ENCODE measurements at places on chromosomes 7 and 10.

DNA sequence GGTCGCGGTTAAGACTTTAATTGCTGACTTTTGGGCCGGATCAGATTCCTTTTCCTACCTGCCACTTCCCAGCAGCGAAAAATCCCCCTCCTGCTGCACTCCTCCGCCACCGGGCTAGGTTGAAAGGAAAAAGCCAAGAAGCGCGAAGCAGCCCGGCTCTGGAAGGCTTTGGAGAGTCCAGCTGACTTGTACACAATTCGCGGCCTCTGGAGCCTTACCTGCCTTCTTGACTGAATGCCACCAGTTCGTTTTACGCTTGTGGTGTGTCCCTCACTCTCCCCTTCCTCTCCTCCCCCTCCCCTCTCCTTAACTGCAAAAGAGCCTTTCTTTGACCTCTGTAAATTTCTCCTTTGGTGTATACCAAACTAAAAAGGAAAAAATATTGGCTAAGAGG is 2.7 kb upstream of the FEZF1 start:
- DNase-seq: no peak

- DNase-seq: no peak
Observed at GRCh38 chr7:40194745-40195144, 59.9 kb downstream of the SUGCT start.

DNA sequence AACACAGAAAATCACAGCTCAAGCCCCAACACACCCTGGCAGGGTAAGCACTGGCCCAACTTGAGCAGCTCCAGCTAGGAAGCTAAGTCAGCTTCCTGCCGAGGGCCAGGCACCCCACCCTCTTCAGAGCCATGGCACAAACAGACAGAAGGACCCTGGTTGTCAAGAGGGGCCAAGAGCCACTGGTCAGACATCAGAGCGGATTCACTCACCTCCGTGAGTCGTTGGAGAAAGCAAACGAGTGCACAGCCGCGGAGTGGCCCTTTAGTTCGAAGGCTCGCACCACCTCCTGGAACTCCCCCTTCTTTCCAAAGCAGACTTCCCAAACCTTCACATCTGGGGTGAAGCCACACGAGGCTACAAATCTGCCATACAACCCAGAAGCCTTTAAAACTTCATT is 7.4 kb downstream of the TBL2 start:
- DNase-seq: no peak

DNA sequence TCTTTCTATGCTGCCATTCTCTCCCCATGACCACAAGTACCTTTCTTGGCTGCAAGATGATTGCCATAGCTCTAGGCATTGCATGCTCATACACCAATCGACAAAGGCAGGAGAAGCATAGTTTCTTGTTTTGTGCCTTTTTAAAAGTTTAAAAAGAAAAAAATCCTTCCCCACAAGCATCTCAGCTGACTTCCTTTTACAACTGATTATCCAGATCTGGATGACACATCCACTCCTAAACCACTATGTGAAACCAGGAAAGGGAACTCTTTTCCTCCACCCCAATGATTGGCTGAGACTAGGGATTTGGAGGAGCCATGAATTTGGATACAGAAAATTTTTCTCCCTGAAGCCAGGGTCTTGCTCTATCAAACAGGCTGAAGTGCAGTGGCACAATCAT is 14.5 kb upstream of the LRRC4 start:
- peak; percentile 41 for DNase-seq

- DNase-seq: no peak
Observed at GRCh38 chr7:40675741-40676140, 540.9 kb downstream of the SUGCT start.

GRCh38 chr7:27240015-27240731 is 2.4 kb upstream of the EVX1 start:
- DNase-seq: no peak

- no peak for DNase-seq
Observed at GRCh38 chr7:27501001-27501400, 161.7 kb downstream of the HIBADH start.

GRCh38 chr7:2152646-2153045 is 80.1 kb downstream of the MAD1L1 start:
- no peak for DNase-seq

DNA sequence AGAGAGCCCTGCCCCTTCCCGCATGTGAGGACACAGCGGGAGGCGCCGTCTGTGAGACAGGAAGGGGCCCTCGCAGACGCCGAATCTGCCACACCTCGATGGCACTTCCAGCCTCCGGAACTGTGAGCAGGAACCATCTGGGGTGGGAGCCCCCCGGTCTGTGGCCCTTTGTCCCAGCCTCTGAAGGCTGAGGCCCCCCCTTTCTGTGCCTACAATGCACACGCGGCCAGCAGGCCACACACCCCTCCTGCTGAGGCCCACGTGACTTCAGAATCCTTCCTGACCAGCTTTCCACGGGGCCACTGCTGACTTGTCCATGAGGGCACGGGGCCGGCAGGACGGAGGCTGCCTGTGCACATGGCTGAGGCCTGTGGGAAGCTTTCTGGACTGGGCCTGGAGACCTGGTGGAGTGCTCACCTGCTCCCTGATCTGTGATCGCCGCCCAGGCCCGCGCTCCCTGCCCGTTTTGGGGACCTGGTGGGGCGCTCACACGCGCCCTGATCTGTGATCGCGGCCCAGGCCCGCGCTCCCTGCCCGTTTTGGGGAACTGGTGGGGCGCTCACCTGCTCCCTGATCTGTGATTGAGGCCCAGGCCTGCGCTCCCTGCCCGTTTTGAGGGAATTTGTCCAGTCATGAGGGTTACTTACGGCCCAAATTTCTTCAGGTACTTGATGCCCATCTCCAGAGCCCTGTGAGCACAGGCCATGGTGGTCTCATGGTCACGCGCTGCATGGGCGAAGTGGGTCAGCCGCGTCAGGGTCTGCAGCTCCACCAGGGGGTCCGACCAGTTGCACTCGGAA is 34.3 kb downstream of the CFAP46 start:
- no peak for DNase-seq

- DNase-seq: no peak
Observed at GRCh38 chr10:127905848-127906261, 1.0 kb upstream of the PTPRE start.

- no peak for DNase-seq
Observed at GRCh38 chr10:117539361-117539773, 3.2 kb upstream of the EMX2 start.

DNA sequence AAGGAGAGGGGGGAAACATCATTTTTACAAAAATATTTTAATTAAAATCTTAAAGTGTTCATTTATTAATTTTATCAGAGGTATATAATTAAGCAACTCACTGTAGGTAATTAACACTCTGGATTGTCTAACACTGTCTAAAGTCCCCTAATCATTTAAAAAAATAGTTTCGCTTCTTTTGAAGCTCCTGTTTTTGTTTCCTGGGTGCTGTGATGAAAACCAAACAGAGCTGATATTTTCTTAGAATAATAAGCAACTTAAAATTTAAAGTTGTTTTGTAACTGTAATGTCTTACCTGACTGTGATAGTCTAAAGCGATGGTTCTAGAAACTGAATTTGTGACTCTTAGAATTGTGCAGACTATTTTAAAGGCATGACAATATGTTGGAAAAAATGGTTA is 961.0 kb downstream of the GATA3 start:
- no peak for DNase-seq

DNA sequence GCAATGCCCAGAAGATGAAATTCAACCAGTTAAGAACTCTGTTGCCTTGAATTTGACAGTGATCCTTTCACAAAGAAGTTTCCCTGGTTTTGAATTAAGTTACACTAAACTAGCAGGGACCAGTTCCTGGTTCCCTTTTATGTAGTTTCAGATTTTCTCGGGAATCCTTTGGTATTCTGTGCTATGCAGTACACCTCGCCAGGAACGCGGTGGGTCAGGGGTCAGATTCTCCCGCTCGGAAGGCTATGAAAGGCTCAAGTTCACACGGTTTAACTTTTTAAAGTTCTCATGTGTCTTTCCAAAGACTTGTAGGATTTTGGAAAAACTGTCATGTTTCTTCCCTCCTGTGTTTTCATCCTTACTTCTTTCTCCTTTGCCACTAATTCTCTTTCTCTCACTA is 104.7 kb upstream of the PRR15 start:
- no peak for DNase-seq

DNA sequence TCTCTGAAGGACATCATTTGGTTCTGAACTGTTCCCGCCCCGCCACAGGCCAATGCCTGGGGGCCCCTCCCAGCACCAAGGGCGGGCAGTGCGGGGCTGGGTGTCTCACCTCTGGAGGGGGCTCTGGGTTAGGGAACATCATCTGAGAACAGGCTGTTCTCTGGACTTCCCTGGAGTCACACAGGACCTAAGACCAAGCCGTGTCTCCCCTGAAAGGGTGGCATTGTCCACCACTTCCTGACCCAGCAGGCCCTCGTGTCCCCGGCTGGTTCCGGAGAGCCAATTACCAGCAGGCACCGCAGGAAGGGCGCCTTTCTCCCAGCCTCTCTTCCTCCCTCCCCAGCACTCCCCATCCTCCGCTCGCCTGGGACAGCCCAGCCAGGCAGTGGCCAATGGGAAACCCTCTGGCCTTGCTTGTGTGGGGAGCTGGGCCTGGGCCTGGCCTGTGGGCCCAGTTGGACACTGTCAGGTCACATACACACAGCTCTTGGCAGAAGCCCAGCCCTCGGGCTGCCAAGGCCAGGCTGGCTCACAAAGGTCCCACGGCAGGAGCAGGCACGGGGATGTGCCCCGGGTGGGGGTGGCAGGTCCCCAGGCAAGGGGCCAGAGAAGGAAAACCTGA is 119.5 kb downstream of the SPDYE5 start:
- DNase-seq: no peak

DNA sequence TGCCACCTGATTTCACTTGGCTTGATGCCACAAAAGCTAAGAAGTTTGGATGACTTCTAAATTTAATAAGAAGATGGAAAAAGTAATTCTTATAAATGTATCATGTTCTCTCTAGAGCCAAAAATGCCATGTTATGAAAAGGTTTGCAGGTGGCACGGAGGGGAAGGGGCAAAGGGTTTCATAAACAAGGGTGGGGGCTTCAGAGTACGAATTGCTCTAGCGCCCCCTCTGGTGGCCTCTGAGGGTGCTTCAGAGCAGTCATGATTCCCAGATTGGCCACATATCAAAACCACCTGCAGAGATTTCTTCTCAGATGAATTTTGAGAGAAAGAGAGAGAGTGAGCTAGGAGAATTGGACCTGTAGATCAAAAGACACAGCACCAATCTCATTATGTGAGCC is 208.6 kb upstream of the YAE1 start:
- DNase-seq: no peak

DNA sequence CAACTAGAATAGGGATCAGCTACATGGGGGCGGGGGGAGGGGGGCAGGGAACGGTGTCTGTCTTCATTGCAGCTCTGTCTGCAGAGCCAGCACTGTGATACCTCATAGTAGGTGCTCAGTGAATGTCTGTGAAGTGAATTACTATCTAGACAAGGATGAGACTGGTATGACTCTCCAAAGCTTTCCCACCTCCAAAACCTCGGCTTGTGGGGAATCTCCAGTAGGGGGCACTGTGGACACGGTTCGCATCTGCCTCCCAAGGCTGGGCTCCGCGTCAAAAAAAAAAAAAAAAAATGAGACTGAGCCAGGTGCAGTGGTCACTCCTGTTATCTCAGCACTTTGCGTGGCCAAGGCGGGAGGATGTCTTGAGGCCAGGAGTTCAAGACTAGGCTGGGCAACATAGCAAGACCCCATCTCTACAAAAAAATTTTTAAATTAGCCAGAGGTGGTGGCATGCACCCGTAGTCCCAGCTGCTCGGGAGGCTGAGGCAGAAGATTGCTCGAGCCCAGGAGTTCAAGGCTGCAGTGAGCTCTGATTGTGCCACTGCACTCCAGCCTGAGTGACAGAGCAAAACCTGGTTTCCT is 9.6 kb downstream of the TRIM56 start:
- DNase-seq: no peak

- DNase-seq: no peak
Observed at GRCh38 chr10:69802424-69803161, 887 bp downstream of the COL13A1 start.

- peak; percentile 27 for DNase-seq
Observed at GRCh38 chr10:44853148-44853734, 57.9 kb upstream of the TMEM72 start.

DNA sequence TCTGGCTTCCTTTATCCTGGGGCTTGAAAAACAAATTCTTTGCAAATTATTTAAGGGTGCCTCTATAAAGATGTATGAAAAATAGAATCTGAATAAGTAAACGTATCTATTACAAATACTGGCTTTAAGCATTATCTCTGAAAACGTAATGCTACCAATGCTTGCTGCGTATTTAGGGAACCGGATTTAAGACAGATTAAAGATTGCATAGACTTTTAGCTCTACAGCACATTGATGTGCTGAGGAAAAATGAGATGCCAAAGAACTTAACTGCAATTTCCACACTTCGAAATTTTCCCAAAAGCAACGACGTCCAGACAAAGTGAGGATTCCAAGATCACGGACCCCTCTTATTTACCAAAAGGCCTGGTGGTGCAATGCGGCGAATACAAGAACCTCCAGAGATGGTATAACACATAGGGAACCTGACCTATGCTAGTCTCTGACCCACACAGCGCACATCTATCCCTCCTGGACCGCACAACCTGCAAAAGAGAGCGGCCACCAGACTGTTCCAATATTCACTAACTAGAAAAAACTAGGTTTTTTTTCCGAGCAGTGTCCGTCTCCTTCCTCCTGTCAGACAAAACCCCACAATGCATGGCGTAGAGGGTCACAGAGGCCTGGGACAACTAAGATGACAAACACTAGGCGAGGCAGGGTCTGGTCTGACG is 34.3 kb upstream of the PHF14 start:
- DNase-seq: peak; percentile 22

DNA sequence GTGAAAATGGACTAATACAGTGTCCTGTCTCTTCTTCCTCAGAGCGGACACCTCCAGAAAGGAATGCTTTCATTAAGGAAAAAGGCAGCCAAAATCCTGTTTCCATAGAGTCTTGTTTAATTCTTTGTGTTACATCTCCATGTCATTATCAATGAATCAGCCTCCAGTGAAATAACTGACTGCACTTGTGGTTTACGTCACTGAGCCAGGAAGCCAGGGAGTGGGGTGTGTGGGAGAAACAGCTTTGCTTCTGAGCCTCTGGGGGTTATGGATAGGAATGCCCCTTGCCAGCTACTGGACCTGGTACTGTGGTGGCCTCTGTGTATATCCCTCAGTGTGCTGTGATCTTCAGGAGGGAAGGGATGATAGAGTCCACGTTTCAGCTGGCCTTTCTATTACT is 416.8 kb downstream of the GALNT17 start:
- no peak for DNase-seq

DNA sequence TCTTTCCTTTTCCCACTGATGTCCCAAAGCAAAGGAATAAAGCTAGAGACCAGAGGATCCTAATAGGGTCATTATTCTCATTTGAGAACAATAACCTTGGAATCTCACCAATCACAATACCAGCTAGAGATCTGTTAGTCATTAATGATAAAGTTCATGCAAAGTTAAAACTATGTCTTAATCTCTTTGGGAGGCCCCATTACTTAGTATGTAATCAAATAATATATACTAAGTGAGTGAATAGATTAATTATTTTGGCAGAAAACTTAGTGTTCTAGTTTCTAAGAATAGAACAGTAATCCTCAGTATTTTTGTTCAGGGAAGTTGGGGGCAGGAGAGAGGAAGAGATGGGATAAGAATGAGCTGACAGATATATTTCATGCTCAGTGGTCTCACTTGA is 227.2 kb downstream of the MTERF1 start:
- DNase-seq: no peak

Data from Kasumi-1 (cell line).